Mammary epithelial cell (primary cell): ENCODE measurements at places on chromosomes 3 and 15. TPM values are rescaled to one million over a fixed set of nuclear protein-coding genes. Genes with fewer than 3 reads are reported as not detected.

Gene PRTG
- 0.11 and 0.71 TPM in 2 replicates for total RNA-seq

Gene TMEM108
- not detected in 2 replicates for total RNA-seq

Gene CHRM5
- total RNA-seq, result under 0.01 TPM

Gene NMB
- 3.7 and 4.9 TPM in 2 replicates for total RNA-seq

Gene ZNF860
- total RNA-seq, result 4.0 TPM

Gene GABRR3
- total RNA-seq, result not detected

Gene DUOX1
- 15.0 TPM for total RNA-seq

Gene CELF6
- 0.14 and 0.16 TPM in 2 replicates for total RNA-seq
